Amniotic epithelial cell (primary cell): ENCODE measurements at places on chromosomes 3 and 15.

DNA sequence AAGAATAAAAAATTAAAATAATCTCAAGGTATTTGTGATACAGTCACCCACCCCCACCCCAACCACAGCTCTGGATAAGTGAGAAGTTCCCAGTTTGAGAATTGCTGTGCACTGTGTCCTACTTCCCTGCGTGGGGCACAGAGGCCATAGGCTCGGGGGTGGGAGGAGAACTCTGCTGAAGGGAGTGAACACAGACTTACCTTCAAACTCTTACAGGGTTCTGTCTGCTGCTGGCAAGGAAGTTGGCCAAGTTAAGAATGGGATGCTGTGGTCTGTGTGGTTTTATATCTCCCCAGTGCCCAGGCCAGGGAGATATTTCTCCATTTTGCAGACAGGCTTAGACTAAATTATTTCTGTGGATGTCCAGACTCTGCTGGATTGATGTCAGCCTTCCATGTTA, 37.6 kb downstream of the SPTSSB start:
- DNase-seq: peak; percentile 4

- DNase-seq: no peak
Observed at GRCh38 chr3:8348076-8348475, 153.5 kb upstream of the LMCD1 start.

DNA sequence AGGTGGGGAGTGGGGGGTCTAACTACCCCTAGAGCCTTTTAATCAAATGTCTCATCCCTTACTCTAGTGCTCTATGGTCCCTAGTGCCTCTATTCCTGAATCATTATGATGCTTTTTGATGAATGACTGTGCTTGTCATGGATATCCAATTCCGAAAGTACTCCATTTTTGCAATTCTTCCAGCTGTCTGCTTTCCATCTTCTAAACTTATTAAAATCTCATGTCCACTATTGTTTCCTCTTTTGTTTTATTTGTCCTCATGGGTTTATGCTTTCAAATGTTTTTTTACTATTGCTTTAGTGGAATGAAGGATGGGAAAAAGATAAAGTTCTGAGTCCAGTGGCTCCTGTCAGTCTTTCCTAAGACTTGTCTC, 77.2 kb upstream of the KCNMB2 start:
- no peak for DNase-seq

DNA sequence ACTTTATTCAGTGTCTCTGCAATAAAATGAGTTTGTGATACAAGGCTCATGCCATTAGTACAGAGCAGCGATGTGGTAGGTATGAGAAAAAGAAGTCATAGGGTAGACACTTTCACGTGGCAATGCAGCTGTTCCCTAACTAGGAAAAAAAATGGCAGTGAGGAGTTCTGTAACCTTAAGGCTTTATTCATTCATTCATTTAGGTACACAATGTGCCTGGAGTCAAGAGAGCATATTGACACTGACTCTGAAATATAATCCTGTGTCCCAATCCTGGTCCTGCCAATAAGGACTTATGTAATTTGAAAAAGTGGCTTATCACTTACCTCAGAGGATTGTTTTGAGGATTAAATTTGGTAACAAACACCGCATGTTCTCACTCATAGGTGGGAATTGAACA, 173.0 kb upstream of the AZI2 start:
- no peak for DNase-seq

DNA sequence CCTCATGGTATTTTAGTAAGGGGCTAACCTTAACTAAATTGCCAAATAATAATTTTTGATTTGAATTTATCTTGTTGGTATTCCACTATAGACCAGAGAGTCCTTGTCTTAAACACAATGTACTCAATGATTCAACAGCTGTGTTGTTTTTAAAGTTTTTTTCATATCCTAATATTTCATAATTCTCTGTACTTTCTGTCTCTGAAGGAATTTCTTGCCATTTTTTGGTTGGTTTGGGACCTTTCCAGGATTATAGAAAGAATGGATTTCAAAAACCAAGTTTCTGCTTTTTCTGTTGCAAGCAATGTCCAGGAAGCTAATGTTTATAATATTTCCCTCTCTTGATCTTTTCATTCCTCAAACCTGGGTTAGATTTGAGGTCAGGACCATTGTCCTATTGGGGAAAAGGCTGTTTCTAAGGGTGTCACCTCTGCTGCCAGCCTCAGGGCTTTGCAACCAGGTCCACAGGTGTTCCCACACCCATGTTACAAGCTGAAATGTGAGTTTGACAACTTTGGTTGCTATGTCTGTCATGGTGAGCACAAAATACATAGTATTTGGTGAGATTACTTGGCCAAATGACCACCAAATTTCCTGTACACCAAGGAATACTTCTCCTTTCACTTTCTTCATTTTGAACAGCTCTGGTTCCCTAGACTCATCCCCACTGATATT, 363.7 kb upstream of the RGMA start:
- no peak for DNase-seq

DNA sequence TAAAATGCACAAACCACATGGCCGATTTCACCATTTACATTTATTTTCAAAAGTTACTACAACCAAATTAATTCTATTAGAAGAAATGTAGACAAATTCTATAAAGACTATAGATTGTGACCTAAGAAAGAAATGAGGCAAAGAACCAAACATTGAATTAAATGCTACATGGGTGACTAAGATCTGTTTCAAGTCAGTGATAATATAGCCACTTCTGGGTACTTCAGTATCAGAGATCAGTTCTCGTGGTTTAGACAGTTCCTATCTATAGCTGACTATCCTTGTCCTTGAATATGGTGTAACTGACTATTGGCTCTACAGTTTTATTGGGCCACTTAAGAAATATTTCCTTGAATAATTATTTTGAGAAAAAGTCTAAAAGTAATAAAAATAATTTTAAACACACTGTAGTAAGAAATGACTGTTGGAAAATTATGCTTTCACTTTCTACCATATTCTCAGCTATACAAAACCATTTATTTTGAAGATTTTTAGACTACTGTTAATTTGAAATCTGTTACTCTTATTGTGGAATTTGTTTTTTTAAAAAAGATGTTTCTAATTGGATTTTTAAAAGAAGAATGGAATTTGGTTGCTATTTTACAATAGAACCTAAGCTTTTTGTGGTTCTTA, 14.1 kb downstream of the KCNMB3 start:
- no peak for DNase-seq

DNA sequence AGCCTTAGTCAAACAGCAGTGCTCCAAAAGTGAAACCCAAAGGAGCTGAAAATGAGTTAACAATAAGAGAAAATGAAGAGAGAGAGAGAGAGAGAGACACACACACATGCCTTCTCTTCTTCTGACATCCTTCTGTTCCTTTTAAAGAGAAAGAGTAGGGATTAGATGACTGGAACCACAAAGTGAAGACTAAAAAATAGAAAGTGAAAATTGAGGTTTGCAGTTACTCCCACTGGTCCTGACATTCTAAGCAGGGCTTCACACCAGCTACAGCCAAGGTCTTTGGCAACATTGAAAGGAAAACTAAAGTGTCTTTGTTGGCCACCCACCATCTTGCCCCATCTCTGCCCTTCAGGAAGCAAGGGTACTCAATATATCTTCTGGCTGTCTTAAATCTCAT, 59.2 kb downstream of the USP50 start:
- no peak for DNase-seq

- peak; percentile 20 for DNase-seq
Observed at GRCh38 chr3:161354554-161354953, 16.8 kb downstream of the SPTSSB start.

DNA sequence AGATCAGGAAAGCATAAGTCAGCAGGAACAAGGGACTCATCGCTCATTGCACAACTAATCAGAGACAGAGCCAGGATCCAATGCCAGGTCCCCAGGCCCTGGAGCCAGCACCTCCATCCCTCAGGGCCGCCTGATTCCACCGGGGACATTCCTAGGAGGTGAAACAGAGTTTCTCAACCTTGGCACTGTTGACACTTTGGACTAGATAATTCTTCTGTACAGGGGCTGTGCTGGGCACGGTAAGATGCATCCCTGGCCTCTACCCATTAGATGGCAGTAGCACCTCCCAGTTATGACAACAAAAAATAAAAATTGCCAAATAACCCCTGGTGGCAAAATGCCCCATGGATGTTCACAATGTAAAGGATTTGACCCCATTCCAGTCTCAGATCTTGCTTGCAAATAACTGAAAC, 127.7 kb downstream of the MTHFS start:
- peak; percentile 26 for DNase-seq

DNA sequence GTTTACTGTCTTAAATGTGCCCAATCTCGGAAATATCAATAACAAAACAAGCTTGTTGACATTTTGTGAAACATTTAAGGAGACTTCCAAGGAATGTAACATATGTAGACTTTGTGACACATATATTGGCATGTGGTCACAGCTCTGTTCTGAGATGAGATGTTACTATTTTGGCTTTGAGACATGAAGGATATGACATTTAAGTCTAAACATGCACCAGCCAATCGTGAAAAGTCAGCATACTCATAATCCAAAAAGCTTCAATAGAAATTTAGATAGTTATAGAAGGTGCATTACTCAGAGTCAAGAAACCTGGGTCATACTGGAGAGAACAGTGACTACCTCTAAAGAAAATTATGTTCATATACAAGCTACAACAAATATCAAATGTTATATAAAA, 13.4 kb downstream of the COMMD2 start:
- DNase-seq: no peak

DNA sequence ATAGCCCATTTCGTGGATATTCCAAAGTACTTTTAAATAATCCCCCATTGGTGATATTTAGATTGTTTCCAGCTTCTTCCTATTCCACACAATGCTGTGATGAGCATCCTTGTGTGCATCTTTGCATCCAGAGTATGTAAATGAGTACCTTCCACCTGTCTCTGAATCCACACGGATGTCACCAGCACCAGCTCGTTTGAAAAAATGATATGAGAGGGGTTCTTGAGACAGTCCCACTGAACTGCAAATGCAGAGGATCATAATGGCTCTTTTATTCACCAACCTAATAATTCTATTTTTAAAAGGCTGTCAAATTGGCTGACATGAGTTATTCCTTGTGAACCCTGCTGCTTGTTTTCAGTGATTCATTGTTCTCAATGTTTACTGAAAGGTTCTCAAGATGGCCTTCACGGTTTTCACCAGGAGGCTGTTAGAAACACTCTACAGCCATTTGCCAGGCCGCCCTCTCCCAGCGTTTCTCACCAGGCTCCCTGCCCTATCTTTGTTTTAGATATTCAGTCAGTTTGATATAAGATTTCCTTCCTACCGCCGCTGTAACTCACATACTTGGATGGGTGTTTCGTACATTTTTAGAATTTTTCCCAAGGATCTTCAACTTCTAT, 96.7 kb upstream of the PTPRG start:
- DNase-seq: no peak

- DNase-seq: no peak
Observed at GRCh38 chr3:58622892-58623291, 43.7 kb downstream of the FAM3D start.

DNA sequence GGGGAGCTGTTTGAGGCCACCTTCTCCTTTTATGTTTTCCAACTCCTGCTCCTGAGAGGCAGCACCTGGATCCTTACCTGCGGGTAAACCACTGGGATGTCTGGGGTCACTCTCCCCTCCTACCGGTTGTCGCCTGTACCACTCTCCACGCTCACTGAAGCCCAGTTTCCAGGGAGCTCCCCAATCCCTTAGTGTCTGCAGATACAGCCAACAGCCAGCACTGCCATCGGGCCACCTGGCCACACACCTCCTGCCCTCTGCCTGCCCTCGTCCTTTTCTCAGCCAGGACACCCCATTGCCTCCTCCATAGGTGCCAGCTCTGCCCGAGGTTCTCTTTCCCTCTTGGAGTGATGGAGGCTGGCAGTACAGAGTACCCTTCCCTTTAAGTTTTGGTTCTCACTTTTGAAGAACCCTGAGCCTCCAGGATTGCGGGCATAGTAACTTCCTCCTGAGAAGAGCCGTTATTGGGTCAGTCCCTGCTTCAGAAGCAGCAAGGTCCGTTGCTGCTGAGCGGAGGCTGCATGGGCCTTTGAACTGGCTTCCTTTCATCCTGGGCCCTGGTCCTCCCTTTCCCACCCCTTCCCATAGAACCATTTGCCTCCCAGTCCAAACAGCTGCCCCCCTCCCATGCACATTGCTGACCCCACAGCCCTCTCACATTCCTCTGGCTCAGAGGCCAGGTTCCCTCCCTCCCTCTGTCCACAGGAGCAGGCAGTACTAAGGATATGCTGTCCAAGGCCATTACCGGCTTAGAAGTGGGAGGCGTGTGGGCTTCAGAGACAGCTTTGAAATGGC, 30.9 kb downstream of the ARNT2 start:
- DNase-seq: no peak

GRCh38 chr3:191324936-191325335, 4.3 kb upstream of the CCDC50 start:
- DNase-seq: no peak

- DNase-seq: peak; percentile 50
Observed at GRCh38 chr15:63146684-63147083, 10.6 kb downstream of the RPS27L start.

- no peak for DNase-seq
Observed at GRCh38 chr3:71260782-71261181, 322.7 kb downstream of the FOXP1 start.

GRCh38 chr3:38565339-38566214, 69.4 kb downstream of the EXOG start:
- no peak for DNase-seq

DNA sequence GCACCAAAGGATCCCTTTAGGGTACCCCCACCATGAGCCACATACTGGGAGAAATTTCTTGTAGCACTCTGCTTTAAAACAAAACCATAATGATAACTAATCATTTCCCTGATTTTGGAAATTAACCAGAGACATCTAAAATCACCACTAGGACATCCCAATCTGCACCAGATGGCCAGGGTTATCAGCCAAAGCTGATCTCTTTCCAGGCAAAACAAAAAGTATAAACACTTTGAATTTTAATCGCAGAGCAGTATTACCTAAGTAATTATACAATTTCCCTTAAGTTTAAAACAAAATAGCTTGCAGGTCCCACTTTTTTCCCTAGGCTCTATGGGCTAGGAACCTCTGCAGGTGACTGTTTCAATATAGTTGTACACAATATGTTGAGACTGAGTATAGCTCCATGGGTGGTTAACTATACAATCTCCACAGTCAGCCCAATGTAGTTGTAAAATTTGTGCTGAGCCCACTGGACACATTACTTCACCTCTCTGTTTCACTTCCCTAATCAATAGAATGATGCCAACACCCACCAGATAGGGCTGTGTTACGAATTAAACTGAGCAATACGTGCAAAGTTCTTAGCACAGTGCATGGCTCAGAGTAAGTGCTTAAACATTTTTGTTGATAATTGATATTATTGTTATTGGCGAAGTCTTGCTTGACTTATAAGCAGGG, 629 bp upstream of the NOX5 start:
- DNase-seq: no peak
